Right lobe of liver (tissue), 6 donors: ENCODE measurements at places on chromosomes 1 and 21.
A peak's percentile ranks its signal among the peaks of the same experiment; 100 is the strongest.

DNA sequence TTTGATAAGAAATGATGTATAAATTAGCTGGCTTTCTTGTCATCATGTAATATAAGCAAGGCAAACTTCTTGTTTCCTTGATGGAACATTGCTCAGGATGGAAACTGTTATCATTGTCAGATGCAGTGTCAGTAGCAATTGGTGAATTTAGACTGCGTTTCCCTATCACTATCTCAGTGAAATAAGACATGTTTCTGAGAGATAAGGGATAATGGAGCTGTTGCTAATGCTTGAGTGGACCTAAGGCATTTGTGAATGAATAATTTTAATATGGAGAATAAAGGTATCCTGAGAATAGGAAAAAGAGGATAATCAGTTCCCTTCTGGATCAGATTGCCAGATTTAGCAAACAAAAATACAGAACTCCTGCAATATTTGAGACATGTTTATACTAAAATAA lies 160.9 kb downstream of the HLX start:
- DNase-seq, result no peak

DNA sequence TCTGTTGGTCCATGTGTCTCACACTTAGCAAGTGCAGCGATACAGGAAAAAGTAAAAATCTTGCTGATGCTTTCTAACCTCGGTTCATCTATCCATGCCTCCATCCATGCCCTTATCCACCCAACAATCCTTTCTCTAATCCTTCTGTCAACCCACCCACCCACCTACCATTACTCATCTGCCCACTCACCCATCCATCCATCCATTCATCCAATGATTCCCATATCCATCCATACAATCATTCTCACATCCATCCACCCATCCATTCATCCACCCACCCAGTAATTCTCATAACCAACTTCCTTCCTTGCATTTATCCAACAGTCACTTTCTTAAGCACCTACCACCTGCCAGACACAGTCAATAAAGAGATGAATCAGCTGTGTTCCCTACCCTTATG lies 6.1 kb upstream of the IGSF21 start:
- no peak for DNase-seq

DNA sequence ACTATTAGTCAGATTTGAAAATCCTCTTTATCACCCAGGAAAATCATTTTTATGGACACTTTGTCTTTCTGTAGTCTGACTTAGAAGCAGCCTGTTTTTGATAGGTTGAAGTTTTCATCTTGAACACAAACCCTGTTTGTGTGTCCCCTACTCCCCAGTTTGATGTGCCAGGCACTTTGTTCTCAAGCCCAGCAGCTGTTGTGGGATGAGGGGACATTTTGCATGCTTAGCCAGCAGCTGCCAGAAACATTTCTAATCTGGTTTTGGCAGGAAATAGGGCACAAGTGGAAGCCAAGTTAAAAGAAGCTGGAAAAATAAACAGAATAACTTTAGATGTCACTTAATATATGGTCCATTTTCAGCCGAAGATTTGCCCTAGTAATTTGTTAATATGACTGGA lies 29.9 kb downstream of the ACTN2 start:
- no peak for DNase-seq

GRCh38 chr1:39567302-39567701 lies 9.3 kb downstream of the PABPC4 start:
- no peak for DNase-seq

DNA sequence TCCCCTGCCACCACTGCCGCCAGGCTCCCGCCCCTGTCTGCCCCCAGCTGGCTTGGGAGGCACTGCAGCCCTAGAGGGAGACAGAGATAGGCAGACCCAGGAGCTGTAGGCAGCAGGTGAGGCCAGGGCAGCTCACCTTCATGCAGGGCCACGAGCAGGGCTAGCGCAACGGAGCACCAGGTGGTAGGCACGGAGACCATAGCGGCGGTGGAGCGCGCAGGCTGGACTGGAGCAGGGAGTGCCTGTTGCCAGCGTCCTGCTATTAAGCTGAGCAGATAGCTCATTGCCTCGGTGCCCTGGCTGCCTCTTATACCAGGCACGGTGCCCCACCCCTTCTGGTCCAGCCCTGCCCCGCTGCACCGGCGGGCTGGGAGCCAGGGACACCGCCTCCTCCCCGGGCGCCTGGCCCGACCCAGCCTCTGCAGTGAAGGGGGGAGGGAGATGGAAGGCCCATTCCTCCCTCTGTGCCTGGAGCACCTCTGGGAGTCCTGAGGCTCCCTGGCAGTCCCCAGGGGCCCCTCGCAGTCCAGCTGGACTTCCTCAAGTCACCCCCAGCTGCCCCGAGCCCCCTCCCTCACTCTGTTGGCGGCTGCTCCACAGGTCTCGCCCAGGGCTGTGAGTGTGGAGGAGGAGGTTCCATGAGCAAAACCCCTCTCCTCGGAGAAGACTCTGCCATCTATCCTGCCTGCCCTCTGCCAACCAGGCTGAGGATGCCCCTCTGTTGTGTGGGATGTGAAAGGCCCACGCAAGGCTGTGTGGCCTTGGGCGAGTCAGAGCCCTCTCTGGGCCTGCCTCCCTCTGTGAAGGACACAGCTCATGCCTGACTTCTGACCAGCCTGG lies at the start of gene EDN2:
Gene EDN2, minus strand, starts transcription at position 282 of the 840 bp plus-strand sequence. Its CDS starts 82 bp downstream, at position 200.
- peak; percentile 87 for DNase-seq
